ENCODE measurements at places on chromosomes 2 and 18.

DNA sequence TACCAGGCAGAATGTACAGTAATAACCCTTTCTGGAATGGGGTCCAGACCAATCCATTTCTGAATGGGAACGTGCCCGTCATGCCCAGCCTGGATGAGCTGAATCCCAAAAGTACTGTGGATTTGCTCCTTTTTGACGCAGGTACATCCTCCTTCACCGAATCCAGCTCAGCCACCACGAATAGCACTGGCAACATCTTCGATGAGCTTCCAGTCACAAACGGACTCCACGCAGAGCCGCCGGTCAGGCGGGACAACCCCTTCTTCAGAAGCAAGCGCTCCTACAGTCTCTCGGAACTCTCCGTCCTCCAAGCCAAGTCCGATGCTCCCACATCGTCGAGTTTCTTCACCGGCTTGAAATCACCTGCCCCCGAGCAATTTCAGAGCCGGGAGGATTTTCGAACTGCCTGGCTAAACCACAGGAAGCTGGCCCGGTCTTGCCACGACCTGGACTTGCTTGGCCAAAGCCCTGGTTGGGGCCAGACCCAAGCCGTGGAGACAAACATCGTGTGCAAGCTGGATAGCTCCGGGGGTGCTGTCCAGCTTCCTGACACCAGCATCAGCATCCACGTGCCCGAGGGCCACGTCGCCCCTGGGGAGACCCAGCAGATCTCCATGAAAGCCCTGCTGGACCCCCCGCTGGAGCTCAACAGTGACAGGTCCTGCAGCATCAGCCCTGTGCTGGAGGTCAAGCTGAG is 89.6 kb downstream of the SH3BP4 start:
- no peak for DNase-seq

GRCh38 chr2:186946896-186947467 is 98.0 kb upstream of the ZSWIM2 start:
- DNase-seq = no peak

- no peak for DNase-seq
These were observed 131.0 kb downstream of the PHLPP1 start for GRCh38 chr18:62846313-62846712.

- no peak for DNase-seq
These were observed 49.9 kb upstream of the PNPT1 start for GRCh38 chr2:55743583-55743982.

GRCh38 chr2:173402405-173402974 is 47.8 kb downstream of the CDCA7 start:
- DNase-seq = peak; percentile 38

DNA sequence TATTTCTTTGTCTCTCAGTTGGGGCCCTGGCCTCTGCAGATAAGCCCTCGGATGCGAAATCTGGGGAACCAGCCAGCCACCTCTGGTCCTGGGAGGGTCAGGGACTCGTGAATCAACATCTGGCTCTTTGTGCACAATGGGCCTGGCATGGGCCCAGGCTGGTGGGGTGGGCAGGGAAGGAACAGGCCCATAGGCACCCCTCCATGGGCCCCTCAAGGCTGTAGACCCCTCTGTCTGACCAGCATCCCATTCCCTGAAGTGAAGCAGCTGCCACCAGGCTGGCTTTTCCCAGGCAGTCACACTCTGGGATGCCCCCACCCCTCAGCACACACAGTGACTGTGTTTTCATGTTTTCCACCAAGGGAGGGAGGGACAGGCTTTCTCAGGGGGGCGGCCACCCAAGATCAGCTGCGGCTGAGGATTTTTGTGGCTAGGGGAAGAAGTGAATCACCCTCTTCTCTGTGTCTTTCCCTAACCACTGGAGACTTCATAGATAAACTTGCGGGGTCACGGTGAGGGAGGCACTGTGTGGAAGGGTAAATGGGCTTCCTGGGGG is 166.0 kb downstream of the AGAP1 start:
- DNase-seq = no peak

GRCh38 chr2:69692424-69692823 is 48.9 kb upstream of the AAK1 start:
- DNase-seq = no peak

- DNase-seq = no peak
These were observed 9.3 kb downstream of the MRPL19 start for GRCh38 chr2:75655861-75656260.

GRCh38 chr2:215624423-215624829 is 188.6 kb upstream of the FN1 start:
- DNase-seq = no peak

GRCh38 chr2:118721817-118722551 is 125.5 kb downstream of the EN1 start:
- DNase-seq = no peak

GRCh38 chr18:379681-380330 is 112.0 kb upstream of the THOC1 start:
- no peak for DNase-seq

GRCh38 chr18:57666818-57667497 is 45.3 kb upstream of the NARS1 start:
- no peak for DNase-seq

- no peak for DNase-seq
These were observed 30.6 kb upstream of the GCC2 start for GRCh38 chr2:108418416-108418815.

- DNase-seq = no peak
These were observed 27.2 kb upstream of the MYCN start for GRCh38 chr2:15913146-15913545.

DNA sequence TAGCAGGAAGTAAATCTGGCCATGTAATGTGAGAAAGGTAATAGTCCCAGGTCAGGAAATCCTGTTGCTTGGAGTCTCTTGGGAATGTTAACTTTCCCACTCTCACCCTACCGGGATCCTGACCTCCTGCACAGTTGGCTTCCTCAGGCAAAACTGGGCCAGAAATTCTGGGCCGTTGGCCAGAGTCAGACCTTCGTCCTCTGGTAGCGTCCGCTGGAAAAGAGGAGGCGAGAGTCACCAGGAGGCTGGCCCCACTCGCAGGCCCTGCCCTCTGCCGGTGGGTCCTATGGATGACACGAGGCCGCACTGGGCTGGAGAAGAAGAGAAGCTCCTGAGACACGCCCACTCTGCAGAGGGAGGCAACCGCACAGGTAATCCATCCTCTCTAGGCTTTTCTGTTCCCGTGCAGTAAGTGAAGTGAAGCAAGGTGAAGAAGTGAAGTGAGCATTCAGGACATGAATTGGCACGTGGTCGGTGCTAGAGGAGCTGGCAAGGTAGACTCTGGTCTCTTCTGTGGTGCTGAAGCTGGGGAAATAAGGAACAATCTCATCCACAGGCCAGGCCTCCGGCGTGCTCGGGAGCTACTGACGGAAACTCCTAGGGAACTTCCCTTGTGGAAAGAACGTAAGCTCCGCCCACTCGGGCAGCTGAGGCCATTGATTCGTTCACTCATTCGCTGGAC is 182.7 kb upstream of the GLI2 start:
- no peak for DNase-seq

All from activated CD4-positive, CD25-positive, alpha-beta regulatory T cell (primary cell).